Fibroblast of the conjunctiva (primary cell): ENCODE measurements at places on chromosomes 3 and 15.

DNA sequence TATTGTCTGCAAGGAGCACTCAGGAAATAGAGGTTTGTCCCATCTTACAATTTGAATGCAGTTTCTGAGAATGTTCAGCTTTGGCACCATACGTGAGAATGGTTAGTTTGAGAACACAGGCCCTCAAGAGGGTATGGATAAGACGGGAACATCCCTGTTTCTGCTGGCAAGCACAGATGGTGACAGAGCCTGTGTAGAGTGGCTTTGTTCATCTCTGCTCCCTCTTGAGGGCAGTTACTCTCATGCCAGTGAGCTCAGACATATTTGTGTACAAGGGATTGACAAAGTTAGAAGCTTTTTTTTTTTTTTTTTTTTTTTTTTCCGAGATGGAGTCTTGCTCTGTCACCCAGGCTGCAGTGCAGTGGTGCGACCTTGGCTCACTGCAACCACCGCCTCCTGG lies 71.5 kb upstream of the FILIP1L start:
- no peak for DNase-seq

DNA sequence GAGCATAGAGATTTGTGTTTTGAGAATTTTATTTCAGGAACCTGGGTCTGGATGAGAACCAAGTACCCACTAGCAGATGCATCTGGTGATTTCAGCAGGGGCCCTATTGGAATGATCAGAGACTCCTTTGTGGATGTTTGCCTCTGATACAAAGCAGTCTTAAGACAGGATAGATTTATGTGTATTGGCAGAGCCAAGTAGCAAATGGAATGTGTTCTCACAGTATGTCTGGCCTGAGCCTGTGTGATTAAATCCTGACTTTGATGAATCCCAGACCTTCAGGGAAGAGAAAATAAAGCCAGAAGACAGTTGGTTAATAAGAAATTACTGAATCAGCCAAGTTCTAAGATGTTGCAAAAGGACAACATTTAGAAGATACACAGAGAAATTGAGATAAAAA lies 755.5 kb upstream of the SEMA6D start:
- DNase-seq = no peak

DNA sequence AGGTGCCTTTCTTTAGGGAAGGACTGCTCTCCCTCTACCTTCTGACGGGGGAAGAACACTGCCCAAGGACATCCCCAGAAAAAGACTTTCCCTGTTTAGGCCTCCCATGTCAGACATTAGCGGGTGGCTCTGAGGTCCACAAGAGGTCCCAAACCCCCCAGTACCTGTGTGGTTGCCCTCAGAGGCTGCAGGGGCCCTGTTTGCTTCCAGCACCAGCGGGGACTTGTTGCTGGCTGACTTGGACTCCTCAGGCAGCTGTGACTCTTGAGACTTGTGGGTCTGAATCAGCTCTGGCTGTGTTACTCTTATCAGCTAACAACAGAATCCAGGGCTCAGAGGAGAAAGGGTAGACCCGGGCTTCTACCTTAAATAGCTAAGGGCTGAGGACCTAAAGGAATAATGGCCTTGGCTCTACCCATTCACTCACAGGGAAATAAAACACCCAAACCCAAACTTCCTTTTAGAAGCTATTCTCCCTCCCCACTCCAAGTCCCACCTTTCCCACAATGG lies 39.2 kb downstream of the SEMA3G start:
- no peak for DNase-seq

DNA sequence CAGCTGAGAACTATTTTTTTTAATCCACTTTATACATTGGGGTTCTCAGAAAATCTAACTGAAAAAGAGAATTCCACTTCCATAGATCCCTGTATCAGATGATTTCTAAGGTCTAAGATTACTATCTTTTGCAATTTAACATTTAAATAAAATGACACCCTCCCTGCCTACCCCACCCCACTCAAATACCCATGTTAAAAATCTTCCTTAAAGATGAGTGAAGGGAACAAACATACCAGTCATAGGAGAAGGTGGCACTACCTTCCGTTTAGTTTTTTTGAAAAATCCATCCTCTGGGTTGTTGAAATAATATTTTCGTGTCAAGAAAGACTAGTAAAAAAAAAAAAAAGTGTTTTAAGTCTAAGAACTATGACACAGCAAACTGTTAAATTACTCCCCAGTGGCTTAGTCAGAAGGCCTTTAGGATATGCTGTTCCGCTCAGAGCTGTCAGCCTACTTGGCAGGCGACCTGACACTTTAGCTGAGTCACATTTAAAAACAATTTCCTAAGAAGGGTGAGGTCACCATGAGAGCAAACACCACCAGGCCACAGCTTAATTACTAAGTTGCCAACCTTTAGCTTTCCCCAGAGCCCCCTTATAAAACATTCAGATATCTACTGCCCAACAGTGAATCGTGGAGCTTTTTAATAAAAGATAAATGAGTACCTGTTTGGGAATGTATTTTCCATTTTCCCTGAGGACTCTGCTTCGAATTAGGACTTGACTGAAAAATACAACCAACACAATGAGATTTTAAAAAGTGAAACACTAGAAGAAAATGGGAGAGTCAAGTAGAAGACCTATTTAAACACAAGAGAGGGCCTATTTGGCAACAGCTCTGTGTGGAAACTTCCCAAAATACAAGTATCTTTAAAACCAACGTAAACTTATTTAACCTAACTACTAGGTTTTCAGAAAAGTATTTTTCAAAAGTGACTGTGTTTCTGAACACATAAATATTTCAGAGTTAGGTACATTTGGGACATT lies 9.6 kb downstream of the EMC3 start:
- peak; percentile 97 for DNase-seq

DNA sequence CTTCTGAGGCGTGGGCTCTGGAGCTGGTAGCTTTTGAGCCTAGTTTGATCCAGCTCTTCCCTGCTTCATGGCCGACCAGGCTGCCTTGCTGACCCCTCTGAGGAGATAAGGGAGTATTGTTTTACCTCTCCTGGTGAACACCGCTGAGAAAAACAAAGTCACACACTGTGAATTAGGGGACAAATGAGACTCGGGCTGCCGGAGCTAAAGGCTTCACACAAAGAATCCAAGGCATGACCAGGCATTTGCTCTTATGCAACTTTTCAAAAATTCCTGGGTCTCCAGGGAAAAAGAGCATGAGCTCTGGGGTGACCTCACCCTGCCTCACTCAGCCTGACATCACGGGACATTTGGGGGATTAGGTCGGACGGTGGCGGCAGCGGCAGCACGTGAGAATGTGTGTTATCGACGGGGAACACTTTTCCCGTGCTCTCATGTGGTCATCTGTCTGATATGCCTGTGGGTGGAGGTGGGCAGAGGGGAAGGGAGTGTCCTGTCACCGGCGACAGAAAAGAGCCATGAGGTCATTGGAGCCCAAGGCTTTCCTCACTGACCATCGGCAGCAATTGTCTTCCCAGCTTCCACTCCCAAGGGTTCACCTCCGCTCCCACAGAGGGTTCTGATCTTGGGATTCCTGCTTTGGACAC lies 61.0 kb downstream of the TMEM44 start:
- DNase-seq = peak; percentile 57

- peak; percentile 75 for DNase-seq
Observed at GRCh38 chr3:108472001-108472591, 38.3 kb downstream of the MYH15 start.

DNA sequence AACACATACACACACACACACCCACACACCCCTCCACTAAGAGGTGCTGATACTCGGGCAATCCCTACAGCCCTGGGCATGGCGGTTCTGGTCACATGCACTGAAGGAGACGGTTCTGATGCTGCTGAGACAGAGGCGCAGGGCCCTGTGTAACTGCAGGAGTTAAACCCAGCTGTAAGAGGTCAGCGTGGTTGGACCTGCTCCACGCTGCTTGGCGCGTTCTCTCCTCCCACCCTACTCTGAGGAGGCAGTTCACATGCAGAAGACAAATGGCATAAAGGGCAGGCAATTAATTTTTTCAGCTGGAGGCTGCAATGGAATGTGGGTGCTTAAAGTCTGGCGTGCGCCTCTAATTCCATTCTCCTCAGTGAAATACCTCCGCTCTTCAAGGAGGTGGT lies 35.2 kb downstream of the GRK7 start:
- DNase-seq = no peak

DNA sequence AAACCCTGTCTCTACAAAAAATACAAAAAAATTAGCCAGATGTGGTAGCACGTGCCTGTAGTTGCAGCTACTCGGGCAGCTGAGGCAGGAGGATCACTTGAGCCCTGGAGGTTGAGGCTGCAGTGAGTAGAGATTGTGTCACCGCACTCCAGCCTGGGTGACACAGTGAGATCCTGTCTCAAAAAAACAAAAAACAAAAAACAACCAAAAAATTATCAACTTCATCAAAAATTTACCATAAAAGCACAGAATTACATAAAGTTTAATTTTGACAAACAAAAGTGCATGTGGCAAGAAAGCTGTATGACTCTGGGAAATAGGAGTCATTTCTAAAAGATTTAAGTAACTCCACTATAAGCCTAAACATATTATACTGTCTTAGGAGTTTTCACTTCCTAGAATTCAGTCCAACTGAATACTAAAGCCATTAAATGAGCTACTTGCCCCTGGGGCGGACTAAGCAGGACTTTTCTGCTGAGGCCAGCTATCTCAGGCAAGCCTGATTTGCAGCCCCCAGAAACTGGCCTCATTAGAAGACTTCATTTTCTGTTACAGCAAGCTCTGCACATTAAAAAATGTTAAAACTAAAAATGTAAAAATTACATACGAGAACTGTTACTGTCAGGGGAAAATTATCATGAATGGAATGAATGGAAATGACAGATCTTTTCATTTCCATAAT lies 23.0 kb downstream of the HSPBAP1 start:
- no peak for DNase-seq

DNA sequence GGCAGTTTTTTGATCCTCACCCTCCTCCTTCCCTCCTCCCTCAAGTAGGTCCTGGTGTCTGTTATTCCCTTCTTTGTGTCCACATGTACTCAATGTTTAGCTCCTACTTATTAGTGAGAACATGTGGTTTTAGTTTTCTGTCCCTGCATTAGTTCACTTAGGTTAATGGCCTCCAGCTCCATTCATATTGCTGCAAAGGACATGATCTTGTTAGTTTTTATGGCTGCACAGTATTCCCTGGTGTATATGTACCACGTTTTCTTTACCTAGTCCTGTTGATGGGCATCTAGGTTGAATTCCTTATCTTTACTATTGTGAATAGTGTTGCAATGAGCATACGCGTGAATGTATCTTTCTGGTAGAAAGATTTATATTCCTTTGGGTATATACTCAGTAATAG lies 61.7 kb upstream of the FGF7 start:
- DNase-seq = peak; percentile 20

- no peak for DNase-seq
Observed at GRCh38 chr15:92224843-92225242, 168.8 kb upstream of the ST8SIA2 start.

GRCh38 chr3:126556637-126557414 lies 1.9 kb downstream of the C3orf22 start:
- no peak for DNase-seq

- DNase-seq = peak; percentile 82
Observed at GRCh38 chr15:38072348-38073177, 138.1 kb downstream of the TMCO5A start.

DNA sequence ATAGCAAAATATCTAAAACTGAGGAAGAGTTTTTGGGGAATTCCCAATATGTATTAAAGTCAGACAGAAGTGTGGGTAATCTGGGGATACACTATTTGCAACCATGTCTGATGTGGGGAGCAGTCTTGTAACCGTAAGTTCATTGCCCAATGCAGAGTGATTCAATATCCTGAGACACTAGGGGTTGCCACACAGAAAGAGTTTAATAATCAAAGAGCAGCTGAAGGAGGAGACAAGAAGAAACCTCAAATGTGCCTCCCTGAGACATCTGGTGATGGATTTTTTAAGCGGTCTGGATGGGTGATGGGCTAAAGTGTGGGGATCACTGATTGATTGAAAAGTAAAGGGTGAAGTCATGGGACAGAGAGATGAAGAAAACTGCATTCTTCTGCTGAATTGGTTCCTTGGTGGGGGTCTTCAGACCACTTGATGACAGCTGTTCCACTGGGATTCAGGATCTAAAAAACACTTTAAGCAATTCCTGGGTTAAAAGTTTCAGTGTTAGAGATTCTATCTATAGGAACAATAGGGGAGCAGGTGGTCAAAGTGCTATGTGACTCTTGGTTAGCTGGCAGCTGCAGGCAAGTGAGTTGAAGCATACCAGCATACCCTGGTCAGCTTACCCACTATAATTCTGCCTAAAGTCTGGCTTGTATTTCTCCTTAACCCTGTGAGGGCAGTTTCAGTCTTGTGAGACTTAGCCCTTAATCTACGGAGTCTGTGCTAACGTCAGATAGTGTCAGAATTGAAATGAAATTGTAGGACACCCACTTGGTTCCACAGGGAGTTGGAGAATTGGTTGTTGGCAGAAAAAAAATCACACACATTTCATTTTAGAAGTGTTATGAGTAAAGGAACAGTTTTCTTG lies 425.9 kb upstream of the TGFBR2 start:
- no peak for DNase-seq

- DNase-seq = peak; percentile 46
Observed at GRCh38 chr15:98154863-98155262, 194.4 kb downstream of the ARRDC4 start.

- no peak for DNase-seq
Observed at GRCh38 chr3:63611382-63611781, 41.1 kb upstream of the SNTN start.

GRCh38 chr15:66053991-66054390 lies 184.7 kb downstream of the RAB11A start:
- DNase-seq = no peak

DNA sequence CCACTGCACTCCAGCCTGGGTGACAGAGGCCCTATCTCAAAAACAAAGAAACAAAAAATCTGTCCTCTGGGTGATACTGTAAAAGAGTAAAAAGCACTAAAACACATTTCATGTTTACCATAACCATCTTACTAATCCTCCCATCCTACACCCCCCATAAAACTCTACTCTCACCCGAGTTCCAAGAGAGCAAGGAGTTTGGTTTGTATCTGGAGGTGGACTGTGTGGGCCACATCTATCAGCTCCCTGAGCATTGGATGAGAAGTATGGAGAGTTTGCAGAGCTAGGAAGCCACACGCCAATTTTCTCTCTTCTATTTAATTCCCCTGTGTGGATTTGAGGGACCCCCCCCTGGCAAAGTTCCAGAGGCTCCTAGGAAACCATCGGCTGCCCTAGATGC lies 80.0 kb downstream of the ATP10A start:
- no peak for DNase-seq

- no peak for DNase-seq
Observed at GRCh38 chr3:167733961-167734497, 663 bp downstream of the PDCD10 start.

- DNase-seq = no peak
Observed at GRCh38 chr3:185824051-185825005, 514 bp downstream of the IGF2BP2 start.

GRCh38 chr15:31500766-31501449 lies 174.3 kb downstream of the KLF13 start:
- no peak for DNase-seq

DNA sequence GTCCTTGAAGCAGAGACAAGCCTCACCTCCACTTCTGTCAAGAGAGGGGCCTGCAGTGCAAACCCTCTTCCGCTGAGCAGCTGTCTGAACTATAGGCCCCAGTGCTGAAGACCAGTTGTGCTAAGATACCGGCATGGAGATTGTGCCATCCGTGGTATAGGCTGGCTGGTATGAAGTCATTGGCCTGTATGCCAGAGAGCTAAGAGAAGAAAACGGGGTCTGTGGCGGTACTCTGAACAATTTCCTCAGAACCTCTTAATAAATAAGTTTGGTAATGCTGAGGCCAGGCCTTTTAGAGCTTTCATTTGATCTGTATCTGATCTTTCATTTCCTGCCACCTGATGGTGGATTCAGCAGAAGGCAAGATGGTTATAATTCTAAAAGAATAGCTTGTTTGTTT lies 123.0 kb downstream of the LRIG1 start:
- no peak for DNase-seq

GRCh38 chr15:70323111-70323851 lies 225.6 kb upstream of the TLE3 start:
- peak; percentile 45 for DNase-seq
